ENCODE measurements at places on chromosomes 5 and 9.
A peak's percentile ranks its signal among the peaks of the same experiment; 100 is the strongest.

DNA sequence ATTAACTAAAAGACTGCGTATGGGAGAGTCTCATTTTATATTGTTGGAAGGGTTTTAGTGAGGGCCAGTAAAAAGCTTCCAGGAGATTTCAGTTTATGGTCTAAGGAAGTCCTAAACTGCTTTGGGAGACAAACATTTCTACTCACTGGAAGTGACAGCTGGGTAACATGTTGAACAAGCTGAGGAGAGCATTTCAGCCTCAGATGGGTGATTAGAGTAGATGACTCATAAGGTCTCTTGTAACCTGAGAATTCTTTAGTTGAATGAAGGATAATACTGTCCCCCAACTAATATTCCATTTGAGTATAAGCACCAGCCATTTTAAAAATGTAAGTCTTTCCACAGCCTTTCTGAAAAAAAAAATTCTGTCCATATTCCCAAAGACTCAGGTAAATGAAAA lies 218.0 kb upstream of the C9orf72 start:
- no peak overlapping the region for H3K4me3 ChIP-seq
- DNase-seq, result no peak

DNA sequence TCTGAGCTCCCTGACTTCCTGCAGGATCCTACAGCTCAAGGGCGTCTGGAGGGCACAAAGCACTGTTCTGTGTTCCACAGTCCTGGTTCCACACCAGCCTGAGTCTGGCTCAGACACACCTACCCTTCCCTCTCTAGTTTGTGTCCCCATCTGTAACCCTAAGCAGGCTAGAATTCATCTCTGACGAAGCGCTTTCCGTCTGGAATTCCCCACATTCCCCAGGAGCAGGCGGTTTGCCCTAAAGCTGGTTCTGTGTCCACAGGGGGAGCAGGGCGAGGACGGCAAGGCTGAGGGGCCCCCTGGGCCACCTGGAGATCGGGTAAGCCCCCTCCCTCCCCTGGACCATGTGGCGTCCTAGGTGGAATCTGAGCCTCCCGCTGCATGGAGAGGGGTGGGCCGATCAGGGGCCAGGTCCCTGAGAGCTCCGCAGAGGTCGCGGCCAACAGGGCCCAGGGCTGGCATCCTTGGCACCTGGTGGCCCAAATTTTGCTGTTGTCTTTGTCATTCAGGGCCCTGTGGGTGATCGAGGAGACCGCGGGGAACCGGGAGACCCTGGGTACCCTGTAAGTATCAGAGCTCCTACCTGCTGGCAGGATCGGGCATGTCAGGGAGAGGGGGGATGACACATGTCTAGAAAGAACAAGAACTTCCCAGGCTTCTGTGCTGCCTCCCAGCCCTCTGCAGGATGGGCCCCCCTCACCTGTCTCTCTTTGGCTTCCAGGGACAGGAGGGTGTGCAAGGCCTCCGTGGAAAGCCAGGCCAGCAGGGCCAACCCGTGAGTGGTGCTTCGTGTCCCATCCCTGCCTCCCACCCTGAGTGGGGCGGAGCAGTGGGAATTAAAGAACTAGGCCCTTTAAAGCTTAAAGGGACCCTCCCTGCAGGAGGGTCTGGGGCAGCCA lies 34.5 kb upstream of the ORM1 start:
- no peak overlapping the region for H3K4me3 ChIP-seq
- peaks cover 35% of the 10 kb centered on the region for H3K27me3 ChIP-seq
- no peak overlapping the region for H3K27ac ChIP-seq
- no peaks in the 10 kb centered on the region for H3K36me3 ChIP-seq
- H3K4me1 ChIP-seq, result no peaks in the 10 kb centered on the region
- no peak for DNase-seq

- no peak for DNase-seq
- H3K27me3 ChIP-seq, result no peaks in the 10 kb centered on the region
- H3K4me1 ChIP-seq, result peaks cover 8% of the 10 kb centered on the region
- H3K36me3 ChIP-seq, result no peaks in the 10 kb centered on the region
- no peak overlapping the region for H3K27ac ChIP-seq
- H3K4me3 ChIP-seq, result no peak overlapping the region
Measured at GRCh38 chr9:95092262-95093072, 225.0 kb downstream of the FANCC start.

DNA sequence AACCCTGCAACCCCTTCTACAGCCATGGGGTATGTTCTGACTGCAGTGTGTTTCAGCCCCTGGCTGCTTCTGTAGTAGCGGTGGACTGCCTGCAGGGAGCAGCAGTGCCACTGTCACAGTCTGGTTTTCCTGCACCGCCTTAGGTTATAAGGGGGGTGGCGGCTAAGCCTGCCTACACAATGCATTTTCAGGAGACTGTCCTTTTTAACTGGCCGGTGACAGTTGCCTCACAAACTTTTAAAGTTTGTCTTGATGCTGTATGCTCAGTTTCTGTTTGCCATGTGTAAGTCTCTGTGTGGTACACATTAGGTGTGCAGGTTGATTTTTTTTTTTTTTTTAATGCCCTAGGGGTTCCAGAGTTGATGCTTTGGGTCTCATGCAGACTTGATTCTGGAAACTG lies 53.0 kb downstream of the NUP214 start:
- H3K4me3 ChIP-seq, result no peak overlapping the region
- H3K27ac ChIP-seq, result no peak overlapping the region
- DNase-seq, result peak; percentile 72
- H3K27me3 ChIP-seq, result no peaks in the 10 kb centered on the region
- peaks cover 72% of the 10 kb centered on the region for H3K36me3 ChIP-seq

GRCh38 chr5:173468821-173469251 lies 140.6 kb upstream of the STC2 start:
- DNase-seq, result no peak
- H3K4me1 ChIP-seq, result no peaks in the 10 kb centered on the region
- no peak overlapping the region for H3K27ac ChIP-seq
- peaks cover 2% of the 10 kb centered on the region for H3K27me3 ChIP-seq
- H3K36me3 ChIP-seq, result no peaks in the 10 kb centered on the region
- H3K4me3 ChIP-seq, result no peak overlapping the region

GRCh38 chr5:2184563-2185540 lies 302.1 kb upstream of the IRX4 start:
- DNase-seq, result no peak
- H3K27ac ChIP-seq, result no peak overlapping the region
- no peaks in the 10 kb centered on the region for H3K4me1 ChIP-seq

DNA sequence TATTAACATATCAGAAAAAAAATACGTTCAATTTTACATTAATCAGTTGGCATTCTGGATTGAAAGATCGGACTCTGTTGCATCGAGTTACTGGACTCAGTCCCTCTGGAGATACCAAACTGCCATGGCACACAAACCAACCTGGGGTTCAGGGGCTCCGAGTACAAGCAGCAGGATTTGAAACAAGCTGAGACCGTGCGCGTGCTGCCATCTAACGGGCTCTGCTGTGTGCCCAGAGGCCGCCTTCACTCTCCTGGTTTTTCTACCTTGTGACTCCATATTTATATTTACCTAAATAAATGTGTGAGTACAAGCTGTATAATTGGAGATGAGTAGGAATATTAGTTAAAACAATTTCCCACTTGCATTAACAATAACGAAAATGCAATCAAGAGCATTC lies 48.2 kb downstream of the ANXA1 start:
- H3K4me1 ChIP-seq, result no peaks in the 10 kb centered on the region
- H3K36me3 ChIP-seq, result no peaks in the 10 kb centered on the region
- no peak overlapping the region for H3K27ac ChIP-seq
- H3K27me3 ChIP-seq, result no peaks in the 10 kb centered on the region
- no peak for DNase-seq

GRCh38 chr9:4804531-4805016 lies 11.8 kb downstream of the RCL1 start:
- no peak overlapping the region for H3K4me3 ChIP-seq
- H3K27ac ChIP-seq, result no peak overlapping the region
- H3K27me3 ChIP-seq, result no peaks in the 10 kb centered on the region
- no peak for DNase-seq

DNA sequence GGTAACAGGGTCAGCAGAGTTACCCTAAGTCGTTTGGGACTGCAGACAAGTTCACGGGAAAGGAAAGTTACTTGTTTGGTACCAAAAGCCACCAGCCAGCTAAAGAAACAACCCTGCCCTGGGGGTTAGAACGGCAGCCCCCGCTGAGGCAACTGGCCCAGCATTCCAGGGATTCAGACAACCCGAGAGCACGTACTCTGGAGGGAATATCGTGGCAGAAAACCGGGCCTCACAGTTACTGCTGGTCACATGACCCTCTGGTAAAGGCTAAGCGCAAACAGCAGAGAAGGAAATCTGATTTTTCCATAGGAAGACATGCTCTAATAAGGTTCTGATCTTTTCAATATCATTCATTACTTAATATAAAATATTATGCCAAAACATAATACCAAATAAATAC lies 22.5 kb upstream of the MLANA start:
- no peak overlapping the region for H3K27ac ChIP-seq
- DNase-seq, result no peak
- no peak overlapping the region for H3K4me3 ChIP-seq
- H3K4me1 ChIP-seq, result no peaks in the 10 kb centered on the region

GRCh38 chr9:112355427-112355897 lies 22.0 kb upstream of the PTBP3 start:
- DNase-seq, result no peak
- H3K4me1 ChIP-seq, result no peaks in the 10 kb centered on the region
- H3K27me3 ChIP-seq, result no peaks in the 10 kb centered on the region
- H3K4me3 ChIP-seq, result no peak overlapping the region
- H3K36me3 ChIP-seq, result no peaks in the 10 kb centered on the region
- H3K27ac ChIP-seq, result no peak overlapping the region

DNA sequence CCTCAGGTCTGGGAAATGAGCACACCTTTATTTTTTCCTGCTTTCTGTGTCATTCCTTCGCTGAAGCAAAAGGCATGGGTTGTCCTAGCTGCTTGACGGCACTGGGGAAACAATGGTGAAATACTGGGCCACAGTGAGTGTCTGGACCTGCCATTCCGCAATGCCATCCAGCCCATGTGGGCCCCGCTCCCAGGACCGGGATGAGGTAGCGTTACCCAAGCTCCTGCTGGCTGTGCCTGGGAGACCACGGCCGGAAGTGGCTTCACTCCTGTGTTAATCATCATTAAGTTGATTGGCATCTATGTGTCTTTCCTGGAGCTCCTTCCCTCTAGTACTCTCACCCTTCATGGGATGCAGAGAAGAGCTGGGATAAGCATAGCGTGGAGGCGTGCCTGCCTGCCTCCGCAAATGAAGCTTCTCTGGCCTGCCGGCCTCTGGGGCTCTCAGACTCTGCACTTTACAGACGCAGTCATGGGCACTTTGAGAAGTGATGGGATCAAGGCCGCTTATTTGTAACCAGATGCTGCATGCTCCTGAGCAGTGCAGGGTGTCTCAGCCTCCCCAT lies 16.5 kb upstream of the SMIM32 start:
- H3K36me3 ChIP-seq, result no peaks in the 10 kb centered on the region
- no peaks in the 10 kb centered on the region for H3K4me1 ChIP-seq
- no peak overlapping the region for H3K4me3 ChIP-seq

DNA sequence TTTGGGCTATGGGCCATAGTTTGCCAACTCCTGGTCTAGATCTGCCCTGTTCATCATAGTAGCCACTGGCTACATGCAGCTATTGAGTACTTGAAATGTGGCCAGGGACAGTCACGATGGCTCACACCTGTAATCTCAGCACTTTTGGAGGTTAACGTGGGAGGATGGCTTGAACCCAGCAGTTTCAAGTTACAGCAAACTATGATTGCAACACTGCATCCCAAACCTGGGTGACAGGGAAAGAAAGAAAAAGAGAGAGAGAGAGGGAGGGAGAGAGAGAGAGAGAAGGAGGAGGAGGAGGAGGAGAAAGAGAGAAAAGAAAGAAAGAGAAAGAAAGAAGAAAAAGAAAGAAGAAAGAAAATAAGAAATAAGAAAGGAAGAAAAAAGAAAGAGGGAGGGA lies 5.1 kb upstream of the GMCL2 start:
- peaks cover 32% of the 10 kb centered on the region for H3K27me3 ChIP-seq
- peaks cover 20% of the 10 kb centered on the region for H3K4me1 ChIP-seq
- H3K36me3 ChIP-seq, result no peaks in the 10 kb centered on the region

- H3K27ac ChIP-seq, result no peak overlapping the region
- peaks cover 12% of the 10 kb centered on the region for H3K4me1 ChIP-seq
Measured at GRCh38 chr5:10556289-10556807, 7.5 kb upstream of the ANKRD33B start.

GRCh38 chr9:34995670-34996060 lies 6.1 kb downstream of the DNAJB5 start:
- H3K4me3 ChIP-seq, result no peak overlapping the region
- no peak for DNase-seq
- H3K4me1 ChIP-seq, result no peaks in the 10 kb centered on the region
- peaks cover under 1% of the 10 kb centered on the region for H3K27me3 ChIP-seq
- H3K27ac ChIP-seq, result no peak overlapping the region

DNA sequence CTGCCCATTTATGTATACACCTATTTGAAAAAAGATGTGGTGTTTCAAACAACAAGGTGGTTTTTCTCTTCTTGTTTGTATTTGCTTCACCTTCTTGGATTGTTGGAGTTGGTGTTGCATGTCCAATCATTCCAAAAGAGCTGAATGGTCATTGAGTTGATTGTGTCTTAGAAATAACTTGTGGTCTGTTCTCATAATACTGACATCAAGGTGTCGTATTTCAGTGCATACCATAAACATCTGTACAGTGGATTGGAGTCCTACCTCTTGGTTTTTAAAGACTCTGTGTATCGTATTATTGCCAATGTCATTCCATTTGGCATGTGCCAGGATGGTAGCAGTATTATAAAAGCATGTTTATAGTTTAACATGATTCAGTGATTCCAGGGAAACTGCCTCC lies 73.2 kb downstream of the TRIO start:
- H3K27me3 ChIP-seq, result peaks cover 11% of the 10 kb centered on the region
- DNase-seq, result no peak
- no peaks in the 10 kb centered on the region for H3K36me3 ChIP-seq

DNA sequence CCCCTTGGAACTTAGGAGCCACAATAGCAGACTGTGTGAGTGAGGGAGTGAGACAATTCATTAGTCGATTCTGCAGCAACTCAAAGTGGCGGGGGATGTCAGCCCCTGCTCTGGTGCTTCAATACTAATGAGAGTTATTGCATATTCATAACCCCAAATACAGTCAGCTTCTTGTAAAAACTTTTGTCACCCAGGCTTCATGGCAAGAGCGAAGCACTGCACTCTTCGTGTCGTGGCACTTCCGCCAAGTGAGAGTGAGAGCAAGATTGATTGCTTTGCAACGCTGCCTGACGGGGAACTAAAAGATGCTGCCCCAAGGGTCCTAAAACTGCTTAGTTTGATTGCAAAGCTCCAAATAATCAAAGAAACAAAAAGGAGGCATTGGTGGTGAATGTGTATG lies 150.9 kb downstream of the NR2F1-AS1 start:
- H3K27ac ChIP-seq, result no peak overlapping the region
- no peaks in the 10 kb centered on the region for H3K4me1 ChIP-seq
- H3K36me3 ChIP-seq, result no peaks in the 10 kb centered on the region
- no peaks in the 10 kb centered on the region for H3K27me3 ChIP-seq

GRCh38 chr9:81391457-81391825 lies 297.9 kb downstream of the TLE1 start:
- no peak for DNase-seq
- H3K4me3 ChIP-seq, result no peak overlapping the region
- no peaks in the 10 kb centered on the region for H3K4me1 ChIP-seq
- no peaks in the 10 kb centered on the region for H3K36me3 ChIP-seq
- H3K27ac ChIP-seq, result no peak overlapping the region

GRCh38 chr5:39228596-39228995 lies 9.2 kb upstream of the FYB1 start:
- H3K27ac ChIP-seq, result no peak overlapping the region
- H3K27me3 ChIP-seq, result no peaks in the 10 kb centered on the region
- H3K4me3 ChIP-seq, result no peak overlapping the region
- no peaks in the 10 kb centered on the region for H3K36me3 ChIP-seq
- H3K4me1 ChIP-seq, result peaks cover 3% of the 10 kb centered on the region
- no peak for DNase-seq
